Aorta (tissue), 5 donors: ENCODE measurements at places on chromosomes 2 and 18. TPM values are rescaled to one million over a fixed set of nuclear protein-coding genes. Genes with fewer than 3 reads are reported as not detected.

Gene LRRTM4
- total RNA-seq, result 0.52 TPM

Gene PLEKHA3
- 43.9 TPM for total RNA-seq

Gene SLC4A5
- 7.3 TPM for total RNA-seq

Gene RAD51AP2
- total RNA-seq, result not detected

Gene POTEC
- total RNA-seq, result not detected

Gene THSD7B
- total RNA-seq, result 5.1 TPM

Gene TPRKB
- 24.1 TPM for total RNA-seq

Gene GPAT2
- 4.8 TPM for total RNA-seq

Gene ACYP2
- total RNA-seq, result 21.2 TPM

Gene CAPN13
- total RNA-seq, result not detected

DNA sequence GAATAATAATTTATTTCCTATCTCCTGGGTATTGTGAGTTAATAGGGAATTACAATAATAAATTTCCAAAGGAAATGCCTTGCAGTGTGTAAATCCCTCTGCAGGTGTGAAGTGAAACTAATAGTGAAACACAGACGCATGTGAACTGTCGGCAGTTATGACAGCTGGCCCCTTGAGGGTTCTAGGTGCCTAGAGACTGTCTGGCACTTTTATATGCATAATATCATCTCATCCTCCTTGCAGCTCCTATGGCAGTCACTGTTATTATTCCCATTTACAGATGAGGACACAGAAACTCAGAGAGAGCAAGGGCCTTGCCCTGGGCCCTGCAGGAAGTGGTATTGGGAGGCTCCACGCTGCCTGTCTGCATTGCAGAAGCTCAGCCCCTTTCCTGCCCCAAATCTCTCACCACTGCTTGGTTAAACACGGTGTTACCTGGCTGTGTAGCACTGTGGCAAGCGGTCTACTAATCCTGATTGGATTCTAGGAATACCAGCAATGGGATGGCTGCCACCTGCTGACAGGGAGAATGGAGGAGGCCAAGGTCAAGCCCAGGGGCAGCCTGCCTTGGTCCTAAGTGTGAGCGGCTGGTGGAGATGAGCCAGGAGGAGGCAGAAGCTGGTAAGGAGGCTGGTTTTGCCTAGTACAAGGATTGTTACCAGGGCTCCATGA lies 32.8 kb upstream of the ACKR3 start:
- no peaks in the 10 kb centered on the region for H3K27me3 ChIP-seq
- H3K36me3 ChIP-seq, result no peaks in the 10 kb centered on the region
- H3K27ac ChIP-seq, result no peak overlapping the region
- H3K4me3 ChIP-seq, result no peak overlapping the region

DNA sequence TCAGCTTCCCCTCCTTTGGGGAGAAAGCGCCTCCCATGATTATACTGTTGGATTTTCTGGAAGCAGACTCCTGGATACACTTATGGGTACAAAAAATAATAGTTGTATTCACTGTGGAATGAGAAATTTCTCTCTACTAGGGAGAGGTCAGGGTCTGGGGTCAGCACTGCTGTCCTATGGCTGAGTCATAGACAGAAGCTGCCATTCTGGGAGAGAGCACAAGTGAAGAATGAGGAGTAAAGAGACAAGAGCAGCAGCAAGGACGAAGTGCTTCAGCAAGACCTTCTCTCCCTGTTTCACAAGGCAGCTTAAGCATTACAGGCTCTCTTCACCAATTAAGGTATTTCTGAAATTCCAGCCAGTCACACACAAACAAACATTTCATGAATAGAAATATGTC lies 10.1 kb upstream of the UNC80 start:
- no peaks in the 10 kb centered on the region for H3K4me1 ChIP-seq
- no peaks in the 10 kb centered on the region for H3K27me3 ChIP-seq
- H3K4me3 ChIP-seq, result no peak overlapping the region
- no peak overlapping the region for H3K27ac ChIP-seq
- no peaks in the 10 kb centered on the region for H3K36me3 ChIP-seq

DNA sequence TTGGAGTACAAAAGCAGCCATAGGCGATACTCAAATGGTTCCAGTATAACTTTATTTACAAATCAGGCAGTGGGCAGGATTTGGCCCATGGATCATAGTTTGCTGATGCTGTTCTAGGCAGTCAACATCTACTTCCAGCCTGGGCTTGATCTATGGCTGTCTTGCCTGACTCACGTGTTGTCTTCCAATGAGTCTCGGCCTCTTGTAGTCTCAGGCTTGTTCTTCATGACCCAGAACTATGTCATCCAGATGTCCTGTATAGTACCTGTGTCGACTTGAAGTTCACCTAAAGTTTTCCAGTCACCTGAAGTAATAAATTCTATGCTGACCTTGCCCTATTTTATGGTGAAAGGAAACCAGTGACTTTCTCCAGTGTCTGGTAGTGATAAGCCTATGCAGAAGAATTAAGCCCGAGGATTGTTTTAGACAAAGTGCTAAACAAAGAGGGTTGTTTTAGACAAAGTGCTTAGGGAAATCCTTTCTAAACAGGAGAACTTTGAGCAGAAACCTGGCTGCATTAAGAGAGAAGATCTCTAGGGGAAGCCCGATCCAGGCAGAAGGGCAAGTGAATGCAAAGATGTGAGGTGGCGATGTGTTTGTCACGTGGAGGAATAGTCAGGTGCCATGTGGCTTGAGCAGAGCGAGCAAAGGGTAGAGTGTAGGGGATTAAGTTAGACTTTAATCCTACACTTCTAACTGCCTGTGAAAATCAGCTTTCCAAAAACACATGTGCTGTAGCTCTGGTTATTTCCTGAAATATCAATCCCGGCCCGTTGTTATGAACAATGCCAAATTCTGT lies 8.5 kb upstream of the THNSL2 start:
- DNase-seq, result no peak
- H3K27me3 ChIP-seq, result no peaks in the 10 kb centered on the region
- H3K27ac ChIP-seq, result no peak overlapping the region

DNA sequence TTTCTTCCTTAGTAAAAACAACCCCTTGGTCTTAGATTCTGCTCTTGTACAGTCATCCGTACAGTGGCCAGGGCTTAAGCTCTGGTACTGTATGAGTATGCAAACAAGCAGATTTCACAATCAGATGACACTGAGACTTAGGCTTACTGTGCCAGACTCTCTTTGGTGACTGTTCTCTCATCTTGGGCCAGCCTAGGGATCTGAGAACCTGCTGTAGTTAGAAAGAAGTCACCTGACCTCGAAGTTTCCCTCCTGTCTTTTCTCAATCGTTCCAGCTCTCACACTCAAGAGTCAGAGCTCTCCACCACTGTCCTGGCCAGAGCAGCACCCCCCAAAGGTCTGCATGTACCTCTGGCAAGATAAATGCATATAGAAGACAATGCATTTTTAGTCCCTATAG lies 63.2 kb downstream of the ZEB2 start:
- H3K27me3 ChIP-seq, result no peaks in the 10 kb centered on the region
- DNase-seq, result peak; percentile 52
- H3K27ac ChIP-seq, result peak overlapping the region; percentile 17

DNA sequence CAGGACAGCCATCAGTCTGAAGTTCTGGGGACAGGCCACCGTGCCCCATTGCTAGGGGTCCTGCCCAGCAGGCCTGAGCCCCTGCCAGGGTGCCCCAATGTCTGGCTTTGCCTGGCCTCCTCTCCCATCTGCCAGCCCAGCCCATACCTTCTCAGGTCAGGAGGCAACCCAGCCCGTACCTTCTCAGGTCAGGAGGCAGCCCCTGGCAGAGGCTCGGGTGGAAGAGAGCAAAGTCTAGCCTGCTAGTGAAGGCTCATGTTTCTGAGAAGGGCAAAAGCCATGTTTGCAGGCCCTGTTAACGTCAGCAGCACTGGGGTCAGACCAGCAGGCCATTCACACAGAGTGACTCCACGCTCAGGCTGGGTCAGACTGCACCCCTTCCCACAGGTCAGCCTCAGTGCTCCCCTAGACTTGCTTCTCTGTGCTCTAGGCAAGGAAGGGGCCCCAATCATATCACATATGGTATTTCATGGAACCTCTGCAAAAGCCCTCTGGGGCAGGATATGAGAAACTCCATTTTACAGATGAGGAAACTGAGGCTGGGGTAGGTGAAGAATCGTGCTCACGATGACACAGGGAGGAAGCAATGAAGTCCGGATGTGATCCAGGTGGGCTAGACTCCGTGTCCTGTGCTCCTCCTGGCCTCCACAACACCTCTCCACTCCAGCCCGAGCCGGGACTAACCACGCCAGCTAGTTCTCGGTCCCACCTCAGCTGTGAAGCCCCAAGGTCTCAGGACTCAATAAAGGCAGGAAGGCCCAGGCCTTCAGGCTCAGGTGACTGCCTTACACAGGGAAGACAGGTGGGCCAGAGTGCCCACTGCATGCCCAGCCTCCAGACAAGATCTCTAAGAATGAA lies 9.5 kb downstream of the SDC1 start:
- no peaks in the 10 kb centered on the region for H3K36me3 ChIP-seq
- H3K27ac ChIP-seq, result no peak overlapping the region
- no peaks in the 10 kb centered on the region for H3K4me1 ChIP-seq
- DNase-seq, result no peak
- H3K4me3 ChIP-seq, result no peak overlapping the region
- H3K27me3 ChIP-seq, result no peaks in the 10 kb centered on the region

GRCh38 chr2:128438586-128438985 lies 119.9 kb upstream of the HS6ST1 start:
- no peak overlapping the region for H3K4me3 ChIP-seq
- no peaks in the 10 kb centered on the region for H3K36me3 ChIP-seq
- H3K27ac ChIP-seq, result no peak overlapping the region
- no peaks in the 10 kb centered on the region for H3K4me1 ChIP-seq
- H3K27me3 ChIP-seq, result no peaks in the 10 kb centered on the region

DNA sequence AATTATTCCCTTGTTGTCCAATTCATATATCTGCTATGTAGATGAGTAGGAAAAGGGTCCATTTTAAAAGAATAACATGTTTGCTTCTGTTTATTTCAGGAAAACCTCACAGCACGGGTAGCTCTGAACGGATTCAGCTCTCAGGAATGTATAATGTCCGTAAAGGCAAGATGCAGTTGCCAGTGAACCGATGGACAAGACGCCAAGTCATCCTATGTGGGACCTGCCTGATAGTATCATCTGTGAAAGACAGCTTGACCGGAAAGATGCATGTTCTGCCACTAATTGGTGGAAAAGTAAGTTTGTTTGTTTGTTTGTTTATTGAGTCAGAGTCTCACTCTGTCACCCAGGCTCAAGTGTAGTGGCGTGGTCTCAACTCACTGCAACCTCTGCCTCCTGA lies 114.6 kb downstream of the PHLPP1 start:
- no peaks in the 10 kb centered on the region for H3K27me3 ChIP-seq
- peaks cover 1% of the 10 kb centered on the region for H3K4me1 ChIP-seq
- H3K27ac ChIP-seq, result no peak overlapping the region
- no peak overlapping the region for H3K4me3 ChIP-seq
- DNase-seq, result no peak
- H3K36me3 ChIP-seq, result no peaks in the 10 kb centered on the region

- no peaks in the 10 kb centered on the region for H3K27me3 ChIP-seq
- peak; percentile 87 for DNase-seq
- peaks cover 3% of the 10 kb centered on the region for H3K4me1 ChIP-seq
- H3K36me3 ChIP-seq, result no peaks in the 10 kb centered on the region
- H3K27ac ChIP-seq, result peak overlapping the region; percentile 84
Measured at GRCh38 chr18:76821875-76822505, 367 bp upstream of the ZNF236 start.

DNA sequence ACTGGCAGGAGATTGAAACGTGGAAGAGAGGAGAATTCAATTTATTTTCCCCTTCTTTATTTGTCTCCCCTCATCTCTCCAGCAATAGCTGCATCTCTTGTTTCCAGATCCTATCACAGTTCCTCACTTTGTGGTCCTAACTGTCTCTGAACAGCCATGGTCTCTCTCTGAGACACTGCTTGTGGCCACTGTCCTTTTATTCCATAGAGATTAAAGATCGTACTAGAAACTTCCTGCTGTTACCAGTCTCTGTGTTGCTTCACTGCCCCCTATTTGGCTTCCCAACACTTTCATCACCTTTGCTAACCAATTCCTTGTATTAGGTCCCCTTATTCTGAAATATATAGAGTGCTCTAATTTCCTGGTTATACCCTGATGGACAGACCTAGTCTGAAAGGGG lies 48.9 kb upstream of the CAVIN2 start:
- DNase-seq, result no peak
- no peaks in the 10 kb centered on the region for H3K4me1 ChIP-seq
- no peak overlapping the region for H3K27ac ChIP-seq
- H3K27me3 ChIP-seq, result no peaks in the 10 kb centered on the region
- H3K36me3 ChIP-seq, result no peaks in the 10 kb centered on the region
- H3K4me3 ChIP-seq, result no peak overlapping the region

GRCh38 chr2:149446748-149447147 lies 116.4 kb downstream of the LYPD6 start:
- H3K27me3 ChIP-seq, result no peaks in the 10 kb centered on the region
- no peak overlapping the region for H3K27ac ChIP-seq
- no peak overlapping the region for H3K4me3 ChIP-seq
- no peak for DNase-seq
- H3K36me3 ChIP-seq, result no peaks in the 10 kb centered on the region

DNA sequence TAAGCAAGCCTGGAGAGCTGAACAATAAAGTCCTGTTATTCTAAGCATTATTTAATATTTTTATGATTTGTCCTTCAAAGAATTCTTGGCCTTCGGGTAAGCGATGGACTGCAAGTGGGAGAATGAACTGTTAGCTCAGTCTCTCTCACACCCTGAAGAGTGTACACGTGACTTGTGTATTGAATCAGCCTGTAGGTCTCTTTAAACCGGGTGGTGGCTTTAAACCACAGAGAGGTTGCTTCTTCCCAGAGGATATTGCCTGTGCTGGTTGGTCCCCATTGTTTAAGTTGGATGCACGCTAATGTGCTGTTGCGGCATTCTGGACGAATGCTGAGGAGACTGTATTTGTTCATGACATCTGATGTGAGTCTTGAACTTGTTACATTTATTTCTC lies 183.3 kb downstream of the LTBP1 start:
- DNase-seq, result no peak
- H3K4me3 ChIP-seq, result no peak overlapping the region
- no peaks in the 10 kb centered on the region for H3K36me3 ChIP-seq
- peaks cover 16% of the 10 kb centered on the region for H3K4me1 ChIP-seq

- H3K36me3 ChIP-seq, result no peaks in the 10 kb centered on the region
- no peak overlapping the region for H3K27ac ChIP-seq
- H3K4me1 ChIP-seq, result no peaks in the 10 kb centered on the region
- no peak for DNase-seq
- no peaks in the 10 kb centered on the region for H3K27me3 ChIP-seq
- no peak overlapping the region for H3K4me3 ChIP-seq
Measured at GRCh38 chr2:38907743-38908562, 18.3 kb downstream of the ARHGEF33 start.

GRCh38 chr2:230706053-230706521 lies 6.6 kb upstream of the CAB39 start:
- no peaks in the 10 kb centered on the region for H3K36me3 ChIP-seq
- no peak overlapping the region for H3K4me3 ChIP-seq
- H3K27ac ChIP-seq, result no peak overlapping the region
- H3K4me1 ChIP-seq, result no peaks in the 10 kb centered on the region

GRCh38 chr2:129276978-129277584 lies 702.4 kb upstream of the RAB6C start:
- no peaks in the 10 kb centered on the region for H3K4me1 ChIP-seq
- H3K4me3 ChIP-seq, result no peak overlapping the region
- H3K27ac ChIP-seq, result no peak overlapping the region
- no peak for DNase-seq
- H3K27me3 ChIP-seq, result no peaks in the 10 kb centered on the region
- no peaks in the 10 kb centered on the region for H3K36me3 ChIP-seq
